Upper lobe of left lung (tissue), 6 donors: ENCODE measurements at places on chromosomes 5 and 9. TPM values are rescaled to one million over a fixed set of nuclear protein-coding genes. Genes with fewer than 3 reads are reported as not detected.

The PCDHAC2 gene
- total RNA-seq: 5.4 TPM

The HTR1A gene
- total RNA-seq: not detected

The IL9 gene
- total RNA-seq: not detected

The NUTM2G gene
- total RNA-seq: not detected

The FOXD4L4 gene
- 0.57 TPM for total RNA-seq

The RGS7BP gene
- not detected for total RNA-seq

The PHF2 gene
- total RNA-seq: 34.7 TPM

The AFAP1L1 gene
- 15.2 TPM for total RNA-seq

The EFNA5 gene
- 7.9 TPM for total RNA-seq

The SPATA6L gene
- total RNA-seq: 9.7 TPM

The DDX4 gene
- total RNA-seq: not detected

The C5orf58 gene
- not detected for total RNA-seq

The SPZ1 gene
- not detected for total RNA-seq

The AHRR gene
- 1.4 TPM for total RNA-seq

The C6 gene
- 35.6 TPM for total RNA-seq

The SLC22A4 gene
- total RNA-seq: 17.8 TPM

The FBP1 gene
- 67.1 TPM for total RNA-seq

The CCL27 gene
- not detected for total RNA-seq

The LOX gene
- 25.1 TPM for total RNA-seq

The SLC2A8 gene
- total RNA-seq: 27.4 TPM

The PCDHAC1 gene
- 5.4 TPM for total RNA-seq

The TRAF1 gene
- 2.9 TPM for total RNA-seq

The TMEM174 gene
- not detected for total RNA-seq

The EMB gene
- total RNA-seq: 4.7 TPM

The HBEGF gene
- 48.0 TPM for total RNA-seq

The SLC36A3 gene
- total RNA-seq: not detected

The AQP3 gene
- total RNA-seq: 105 TPM

The PCDHB3 gene
- total RNA-seq: 1.6 TPM
